ENCODE measurements at places on chromosomes 16 and 17.

DNA sequence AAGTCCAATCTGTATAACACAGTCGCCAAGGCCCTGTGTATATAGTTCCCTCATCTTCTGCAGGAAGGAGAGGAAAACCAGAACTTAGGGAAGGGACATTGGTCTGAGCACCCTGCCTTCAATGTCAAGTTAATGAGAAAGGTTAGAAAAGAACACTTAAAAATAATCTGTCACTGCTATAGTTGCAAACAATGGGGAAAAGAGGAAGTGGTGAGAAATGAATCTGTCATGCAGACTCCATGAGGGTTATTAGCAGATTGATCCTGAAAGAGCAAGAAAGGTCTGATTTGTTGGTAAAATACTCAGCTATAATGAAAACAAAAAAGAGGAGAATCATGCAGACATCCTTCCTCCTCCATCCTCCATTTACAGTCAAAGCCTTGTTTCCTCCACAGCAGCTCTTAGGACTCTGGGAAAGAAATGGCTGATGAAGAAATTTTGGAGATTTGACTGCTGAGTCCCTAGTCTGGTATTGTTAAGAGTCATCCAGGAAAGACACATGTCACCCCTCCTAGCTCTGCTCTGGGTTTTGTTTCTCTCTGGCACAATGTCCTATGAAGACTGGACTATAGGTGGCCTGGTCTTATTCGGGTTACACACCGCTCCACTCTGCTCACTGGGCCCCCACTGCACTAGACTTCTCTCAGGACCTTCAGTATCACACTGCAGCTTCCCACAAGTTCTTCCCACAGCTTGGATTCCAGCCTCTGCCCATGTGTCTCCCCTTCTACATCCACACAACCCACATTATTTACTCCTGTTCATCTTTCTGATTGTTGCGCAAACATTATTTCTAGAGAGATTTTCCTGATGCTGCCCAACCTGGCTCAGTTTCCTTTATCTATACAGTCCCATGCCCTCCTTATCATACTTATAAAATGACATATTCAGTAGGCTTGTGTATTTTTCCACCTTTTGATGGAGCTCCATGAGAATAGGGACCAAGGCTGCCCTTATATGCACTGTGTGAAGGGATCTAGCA lies 56.5 kb upstream of the XYLT1 start:
- DNase-seq, result no peak

DNA sequence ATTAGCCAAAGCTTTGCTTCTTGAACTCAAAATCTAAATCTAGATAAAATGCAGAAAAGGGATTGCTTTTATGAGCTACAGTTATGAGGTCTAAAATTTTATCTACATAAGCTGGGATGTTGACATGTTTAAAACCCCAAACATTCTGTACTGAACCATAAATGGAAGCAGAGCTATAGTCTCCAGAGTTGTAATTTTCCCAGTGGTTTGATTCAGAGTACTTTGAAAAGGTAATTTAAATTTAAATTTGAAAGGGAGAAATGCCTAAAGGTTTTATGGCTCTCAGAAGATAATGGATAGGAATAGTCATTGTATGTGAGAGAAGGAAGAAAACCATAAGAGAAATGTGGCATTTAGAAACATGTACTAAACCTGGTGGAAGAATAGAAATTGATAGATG lies 163.2 kb downstream of the PPM1E start:
- DNase-seq, result no peak

DNA sequence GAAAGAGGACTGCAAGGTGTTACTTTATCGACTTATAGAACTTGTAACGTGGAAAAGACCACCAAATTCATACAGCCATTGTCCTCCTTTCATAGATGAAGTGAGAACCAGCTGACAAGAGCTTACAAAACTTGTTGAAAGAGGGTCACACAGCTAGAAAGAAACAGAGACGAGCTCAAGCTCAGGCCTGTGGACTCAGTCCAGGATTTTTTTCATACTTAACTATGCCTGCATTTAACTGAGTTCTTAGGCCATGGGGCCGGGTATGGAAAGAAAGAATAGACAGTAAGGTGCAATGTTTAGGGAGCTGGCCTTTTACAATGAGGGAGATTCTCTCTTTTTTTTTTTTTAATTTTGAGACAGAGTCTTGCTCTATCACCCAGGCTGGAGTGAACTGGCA lies 106.1 kb downstream of the ADAMTS18 start:
- DNase-seq, result no peak

DNA sequence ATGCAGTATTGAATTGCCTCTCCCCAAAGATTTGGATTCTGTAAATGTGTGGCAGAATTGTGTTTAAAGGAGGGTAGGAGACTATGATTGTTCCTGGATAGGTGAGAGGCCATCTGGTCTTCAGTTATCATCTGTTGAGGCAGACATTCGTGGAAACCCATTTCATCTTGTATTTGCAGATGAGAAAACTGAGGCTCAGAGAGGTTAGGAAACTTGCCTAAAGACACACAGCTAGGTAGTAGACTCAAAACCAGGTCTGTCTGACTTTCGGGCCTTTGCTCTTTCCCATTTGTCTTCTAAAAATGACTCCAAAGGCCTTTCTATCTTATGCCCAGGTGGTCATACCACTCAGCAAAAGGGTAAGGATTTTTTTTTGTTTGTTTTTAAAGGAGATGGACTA lies 210.3 kb downstream of the SHISA9 start:
- DNase-seq, result no peak

DNA sequence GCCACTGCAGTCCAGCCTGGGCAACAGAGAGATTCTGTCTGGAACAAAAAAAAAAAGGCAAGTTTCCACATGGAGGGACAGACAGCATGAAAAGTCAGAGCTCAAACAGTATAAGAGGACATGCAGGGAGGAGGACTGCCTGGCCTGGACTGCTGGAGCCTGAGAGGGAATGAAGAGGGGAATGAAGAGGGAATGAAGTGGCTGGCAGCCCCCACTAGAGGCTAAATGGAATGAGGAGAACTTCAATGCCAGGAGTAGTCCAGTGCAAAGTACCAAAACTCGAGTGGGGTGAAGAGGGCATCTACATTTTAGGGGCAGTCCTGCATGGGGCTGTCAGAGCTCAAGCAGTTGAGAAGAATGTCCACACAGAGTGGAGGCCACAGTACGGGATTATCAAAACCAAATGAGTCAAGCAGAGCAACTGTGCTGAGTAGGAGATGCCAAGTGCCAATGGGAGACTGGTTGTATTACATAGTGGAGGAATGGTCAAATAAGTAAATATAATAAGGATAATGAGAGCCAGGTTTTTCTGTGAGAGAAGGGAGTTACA lies 22.9 kb downstream of the IKZF3 start:
- no peak for DNase-seq

DNA sequence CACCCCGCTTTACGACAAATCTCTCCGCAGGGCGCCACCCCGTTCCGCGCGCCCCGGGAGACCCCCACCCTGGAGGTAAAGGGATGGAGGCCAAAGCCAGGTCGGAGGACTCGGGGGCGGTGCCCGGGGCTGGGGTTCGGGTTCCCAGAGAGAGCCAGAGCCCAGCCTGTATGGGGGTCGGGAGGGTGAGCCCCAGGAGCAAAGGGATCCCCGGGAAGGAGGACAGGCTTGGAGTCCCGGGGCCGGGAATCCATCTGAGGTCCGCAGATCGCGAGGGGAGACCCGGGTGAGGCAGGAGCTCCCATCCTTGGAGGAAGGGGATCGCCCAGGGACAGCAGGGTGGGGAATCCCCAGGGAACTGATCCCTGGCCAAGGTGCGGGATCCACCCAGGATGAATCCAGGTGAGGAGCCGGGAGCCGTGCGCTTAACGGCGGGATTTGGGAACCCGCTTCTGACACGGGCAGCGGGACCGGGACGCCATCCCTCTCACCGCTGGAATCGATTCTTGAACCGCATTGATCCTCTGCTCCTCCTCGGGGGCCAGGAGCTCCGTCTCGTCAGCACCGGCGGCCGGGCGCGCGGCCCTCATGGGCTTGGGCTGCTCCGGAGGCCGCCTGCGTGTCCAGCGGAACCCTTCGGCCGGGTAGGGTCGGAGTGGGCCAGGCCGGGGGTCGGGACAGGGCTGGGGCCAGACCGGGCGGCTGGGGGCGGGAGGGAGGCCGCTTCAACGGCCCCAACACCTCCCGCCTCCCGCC lies at the start of gene MMD:
Gene MMD (minus strand): TSS at position 657 of the 756 bp plus-strand sequence. CDS start 140 bp downstream, at position 517.
- no peak for DNase-seq

DNA sequence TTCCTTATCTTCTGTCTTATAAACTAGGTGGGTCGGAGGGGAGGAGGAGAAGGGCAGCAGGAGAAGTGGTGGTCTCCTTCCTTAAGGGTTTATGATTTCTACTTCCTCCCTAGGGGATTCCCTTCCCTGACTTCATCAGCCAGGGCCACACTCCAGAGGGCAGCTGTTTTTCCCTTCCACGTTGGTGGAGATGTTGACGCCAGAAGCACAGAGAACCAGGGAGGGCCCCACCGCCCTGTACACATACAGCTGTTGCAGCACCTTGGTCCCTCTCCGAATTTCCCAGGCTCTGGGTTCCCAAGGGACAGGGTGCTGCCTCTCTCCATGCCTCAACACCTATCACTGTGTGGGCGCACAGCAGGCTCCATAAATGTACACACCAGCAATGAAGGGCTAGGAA lies 5.6 kb upstream of the SLC6A4 start:
- DNase-seq, result no peak

GRCh38 chr16:10130538-10130937 lies 51.7 kb downstream of the GRIN2A start:
- DNase-seq, result no peak

GRCh38 chr17:73268582-73269328 lies 7.1 kb upstream of the CPSF4L start:
- DNase-seq, result no peak

DNA sequence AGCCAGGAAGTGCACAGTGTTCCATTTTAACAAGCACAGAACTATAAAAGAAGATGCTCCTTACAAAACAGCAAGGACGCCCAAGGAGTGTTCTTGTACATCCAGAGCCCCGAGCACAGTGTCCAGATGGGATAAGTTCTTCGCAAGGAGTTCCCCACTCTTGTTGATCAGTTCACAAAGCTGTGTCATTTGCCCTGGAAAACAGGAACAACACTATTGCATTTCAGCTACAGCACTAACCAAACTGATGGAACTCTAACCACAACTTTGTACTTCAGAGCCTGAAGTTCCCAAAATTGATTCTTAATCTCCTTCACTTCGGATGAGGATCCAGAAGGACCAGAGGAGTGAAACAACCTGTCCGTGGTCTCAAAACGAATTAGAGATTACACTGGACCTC lies 5.1 kb downstream of the COPS3 start:
- DNase-seq, result no peak

DNA sequence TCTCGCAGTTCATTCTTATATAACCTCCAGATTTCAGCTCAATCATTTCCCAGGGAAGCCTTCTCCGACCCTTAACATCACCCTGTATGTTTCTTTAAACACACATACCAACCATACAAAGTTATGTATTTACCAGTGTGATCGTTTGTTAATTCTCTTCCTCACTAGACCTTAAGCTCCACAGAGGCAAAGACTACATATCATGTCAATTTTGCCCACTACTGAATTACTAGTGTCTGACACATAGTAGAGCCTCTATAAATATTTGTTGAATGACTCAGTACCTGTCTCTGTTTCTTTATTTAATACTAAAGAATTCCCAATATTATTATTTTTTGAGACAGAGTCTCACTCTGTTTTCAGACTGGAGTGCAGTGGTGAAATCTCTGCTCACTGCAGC lies 137.2 kb downstream of the SHISA9 start:
- no peak for DNase-seq

- DNase-seq, result no peak
Measured at GRCh38 chr17:5555254-5555653, 29.1 kb downstream of the NLRP1 start.

DNA sequence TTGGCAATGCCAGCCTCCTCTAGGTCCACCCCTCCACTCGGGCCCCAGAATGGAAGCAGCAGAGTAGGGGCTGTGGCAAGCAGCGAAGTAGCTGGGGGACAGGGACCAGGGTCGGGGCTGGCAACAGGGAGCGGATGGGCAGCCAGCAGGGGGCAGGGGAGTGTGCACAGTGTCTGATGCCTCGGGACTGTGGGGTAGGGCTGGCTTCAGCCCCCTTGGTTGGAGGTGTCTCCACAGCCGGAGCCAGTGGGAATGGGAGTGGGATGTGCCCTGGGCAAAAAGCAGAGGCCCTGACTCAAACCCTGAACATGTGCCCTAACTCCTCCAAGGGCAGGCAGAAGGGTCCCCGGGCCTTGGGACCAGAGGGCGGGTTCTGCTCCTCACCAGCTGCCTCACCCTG lies 18.5 kb upstream of the ARHGAP27 start:
- DNase-seq, result no peak

GRCh38 chr16:84932681-84933080 lies 78.7 kb downstream of the ZDHHC7 start:
- DNase-seq, result no peak

- DNase-seq, result no peak
Measured at GRCh38 chr16:84917492-84917891, 93.8 kb downstream of the ZDHHC7 start.

DNA sequence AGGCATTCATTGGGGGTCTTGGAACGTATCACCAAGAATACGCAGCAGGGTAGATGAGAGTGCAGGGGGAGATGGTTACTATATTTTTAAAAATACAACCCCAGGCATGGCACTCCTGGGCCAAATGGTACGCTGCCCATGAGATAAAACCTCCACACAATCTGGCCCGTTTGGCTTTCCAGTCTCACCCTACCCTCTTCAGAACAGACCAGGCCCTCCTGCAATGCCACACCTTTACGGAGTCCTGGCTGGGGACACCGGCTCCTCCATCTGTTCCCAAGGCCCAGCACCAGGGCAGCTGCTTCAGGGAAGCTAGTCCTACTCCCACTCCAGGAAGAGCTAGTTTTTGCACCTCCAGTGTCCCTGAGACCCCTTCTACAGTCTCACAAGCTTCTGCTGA lies 24.4 kb downstream of the SNN start:
- no peak for DNase-seq

DNA sequence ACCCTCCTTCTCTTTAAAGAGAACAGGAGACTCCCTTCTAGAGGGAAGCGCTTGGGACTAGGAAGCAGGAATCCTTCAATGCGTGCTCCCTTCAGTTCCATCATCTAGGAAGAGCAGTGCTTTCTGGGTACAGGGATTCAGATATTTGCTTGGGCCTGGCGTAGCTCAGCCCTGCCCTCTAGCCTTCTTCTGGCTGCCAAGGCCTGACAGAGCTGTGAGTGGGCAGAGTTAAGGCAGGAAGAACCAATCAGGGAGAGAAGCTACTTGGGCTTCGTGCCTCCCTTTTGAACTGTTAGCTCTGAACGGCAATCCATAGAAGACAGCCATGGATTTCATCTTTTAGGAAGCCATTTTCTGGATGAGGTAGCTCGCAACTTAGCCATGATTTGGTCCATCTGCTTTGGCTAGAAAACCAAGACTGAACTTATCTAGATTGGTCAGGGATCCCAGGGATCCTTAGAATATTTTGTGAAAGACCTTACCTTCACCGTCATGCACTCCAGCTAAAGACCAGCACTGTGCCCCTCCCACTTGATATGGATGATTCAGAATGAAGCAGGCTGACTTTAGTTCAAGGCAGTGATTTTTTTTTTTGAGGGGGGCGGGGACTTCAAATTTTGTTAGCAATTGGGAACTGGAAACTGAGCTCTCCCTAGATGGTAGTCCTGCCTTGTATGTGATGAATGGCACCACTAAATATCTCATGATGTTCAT lies 2.5 kb upstream of the CORO6 start:
- DNase-seq, result no peak

All from NCI-H2029 treated with DMSO at 0.1 percent for 48 hours (cell line).